DMS53 (cell line): ENCODE measurements at places on chromosomes 6 and 20.

- DNase-seq = no peak
These were observed 591.6 kb downstream of the PKHD1 start for GRCh38 chr6:51495610-51496396.

- no peak for DNase-seq
These were observed 362.0 kb upstream of the CITED2 start for GRCh38 chr6:139736325-139736906.

- DNase-seq = no peak
These were observed 144.7 kb downstream of the QRSL1 start for GRCh38 chr6:106773996-106774629.

GRCh38 chr6:46175446-46175845, 4.7 kb upstream of the ENPP5 start:
- no peak for DNase-seq

- no peak for DNase-seq
These were observed 231.2 kb upstream of the FKBP1C start for GRCh38 chr6:62980093-62980492.

DNA sequence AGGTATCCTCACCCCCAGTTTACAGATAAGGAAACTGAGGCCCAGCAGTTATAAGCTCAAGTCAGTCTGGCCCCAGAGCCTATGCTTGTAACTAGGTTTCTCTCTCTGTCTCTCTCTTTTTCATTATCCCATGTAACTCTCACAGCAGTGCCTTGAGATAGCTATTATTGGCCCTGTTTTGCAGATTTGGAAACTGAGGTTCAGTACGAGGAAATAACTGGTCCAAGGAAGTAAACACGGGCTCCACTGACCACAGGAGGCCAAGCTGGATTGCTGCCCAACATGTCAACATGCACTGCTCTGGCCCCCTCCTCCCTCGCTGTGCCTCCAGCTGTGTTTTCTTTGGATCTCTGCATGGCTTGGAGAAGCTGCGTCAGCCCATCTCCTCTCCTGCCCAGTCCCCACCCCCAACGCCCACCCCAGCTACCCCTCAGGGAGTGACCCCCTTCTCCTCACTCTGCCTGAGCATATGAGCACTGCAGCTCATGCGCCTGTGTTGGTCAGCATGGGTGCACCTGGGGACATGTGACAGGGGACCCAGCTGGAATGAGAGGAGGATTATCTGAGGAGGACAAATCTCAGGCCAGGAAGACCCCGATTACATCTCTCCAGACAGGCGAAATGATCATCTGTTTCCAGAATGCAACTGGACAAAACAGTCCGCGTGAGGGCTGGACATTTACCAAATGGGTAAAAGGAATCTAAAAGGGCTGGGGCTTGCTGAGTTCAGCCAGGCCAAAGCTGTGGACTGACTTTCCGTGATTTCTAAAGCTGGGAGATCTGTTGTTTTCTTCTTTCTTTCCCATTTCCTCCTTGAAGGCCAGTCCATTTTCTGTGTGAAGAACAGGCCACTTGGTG, 7.8 kb upstream of the PLTP start:
- DNase-seq = no peak

GRCh38 chr20:38997622-38998021, 35.5 kb downstream of the DHX35 start:
- no peak for DNase-seq

DNA sequence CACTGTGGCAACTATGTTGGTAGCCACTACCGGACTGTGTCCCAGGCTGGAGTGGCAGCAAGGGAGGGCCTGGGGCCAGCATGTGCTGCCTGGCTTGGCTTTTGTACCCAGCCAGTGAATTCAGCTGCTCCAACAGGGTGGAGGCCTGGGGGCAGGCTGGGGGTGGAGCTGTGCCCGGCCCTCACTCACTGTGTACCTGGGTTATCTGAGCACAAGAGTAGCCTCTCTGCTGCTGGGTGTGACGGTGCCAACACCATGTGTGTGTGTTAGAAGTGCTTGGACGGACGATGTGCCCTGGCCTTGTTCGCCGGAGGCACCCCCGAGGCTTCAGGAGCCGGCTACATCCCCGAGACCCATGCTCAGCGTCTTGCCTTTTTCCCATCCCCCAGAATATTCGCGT, 49.2 kb downstream of the EFCAB8 start:
- no peak for DNase-seq

DNA sequence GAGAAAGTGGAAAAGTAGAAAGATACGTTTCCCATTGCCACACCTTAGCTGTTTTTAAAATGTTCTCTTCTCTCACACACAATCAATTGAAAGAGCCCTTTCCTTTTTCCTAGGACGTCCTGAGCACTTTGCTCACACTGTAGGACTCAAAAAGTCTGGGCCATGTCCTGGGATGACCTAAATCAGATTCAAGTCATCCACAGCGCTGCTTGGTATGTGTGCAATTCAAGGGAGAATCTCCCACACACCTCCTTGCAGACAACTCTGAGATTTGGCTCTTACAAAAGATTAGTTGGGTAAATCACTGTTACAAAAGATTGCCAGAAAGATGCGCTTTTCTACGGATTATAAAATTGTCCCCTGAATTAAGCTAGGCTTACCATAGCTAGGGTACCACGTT, 130.1 kb downstream of the RNASET2 start:
- DNase-seq = no peak

DNA sequence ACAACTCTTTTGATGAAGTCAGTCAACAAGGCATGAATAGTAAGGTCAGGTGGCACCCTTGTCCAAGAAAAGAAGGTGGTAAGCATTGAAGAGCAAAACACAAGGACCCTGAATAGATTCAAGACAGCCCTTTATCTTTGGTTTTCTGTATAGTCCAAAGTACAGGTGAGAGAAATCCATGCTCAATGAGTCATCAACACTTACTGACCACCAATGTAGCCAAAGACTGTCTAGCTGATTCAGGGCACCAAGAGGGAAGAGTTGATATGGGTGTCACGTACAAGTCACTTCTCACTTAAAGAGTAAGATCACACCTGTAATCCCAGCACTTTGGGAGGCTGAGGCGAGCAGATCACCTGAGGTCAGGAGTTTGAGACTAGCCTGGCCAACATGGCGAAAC, 528.3 kb downstream of the CD83 start:
- DNase-seq = peak; percentile 41

GRCh38 chr6:137903274-137903932, 36.3 kb downstream of the TNFAIP3 start:
- DNase-seq = no peak

GRCh38 chr6:45843848-45844521, 171.7 kb downstream of the CLIC5 start:
- DNase-seq = no peak

DNA sequence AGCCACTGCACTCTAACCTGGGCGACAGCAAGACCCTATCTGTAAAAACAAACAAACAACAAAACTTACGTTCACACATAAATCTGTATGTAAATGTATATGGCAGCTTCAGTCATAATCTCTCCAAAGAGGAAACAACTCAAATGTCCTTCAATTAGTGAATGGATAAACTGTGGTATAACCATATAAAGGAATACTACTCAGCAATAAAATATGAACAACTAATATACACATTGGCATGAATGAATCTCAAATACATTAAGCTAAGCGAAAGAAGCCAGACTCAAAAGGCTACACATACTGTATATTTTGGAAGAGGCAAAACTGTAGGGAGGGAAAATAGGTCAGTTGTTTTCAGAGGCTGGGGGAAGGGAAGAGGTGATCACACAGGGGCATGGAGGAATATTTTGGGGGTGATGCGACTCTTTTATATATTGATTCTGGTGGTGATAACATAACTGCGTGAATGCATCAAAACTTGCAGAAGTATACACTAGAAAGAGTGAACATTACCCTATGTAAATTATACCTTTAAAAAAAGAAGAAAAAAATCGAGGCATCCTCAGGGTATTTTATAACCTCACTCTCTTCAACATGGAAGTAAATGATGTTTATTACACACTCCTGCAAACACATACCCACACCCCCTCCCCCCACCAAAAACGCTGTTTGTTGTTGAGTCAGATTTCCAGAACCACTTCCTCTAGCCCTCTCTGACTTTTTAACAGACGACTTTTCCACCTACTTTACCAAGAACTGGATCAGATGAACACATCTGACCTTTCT, 115.2 kb upstream of the RNF24 start:
- peak; percentile 21 for DNase-seq

- DNase-seq = no peak
These were observed 80.2 kb downstream of the GRM4 start for GRCh38 chr6:34065466-34066217.

GRCh38 chr20:19433371-19434350, 221.2 kb downstream of the SLC24A3 start:
- DNase-seq = no peak

DNA sequence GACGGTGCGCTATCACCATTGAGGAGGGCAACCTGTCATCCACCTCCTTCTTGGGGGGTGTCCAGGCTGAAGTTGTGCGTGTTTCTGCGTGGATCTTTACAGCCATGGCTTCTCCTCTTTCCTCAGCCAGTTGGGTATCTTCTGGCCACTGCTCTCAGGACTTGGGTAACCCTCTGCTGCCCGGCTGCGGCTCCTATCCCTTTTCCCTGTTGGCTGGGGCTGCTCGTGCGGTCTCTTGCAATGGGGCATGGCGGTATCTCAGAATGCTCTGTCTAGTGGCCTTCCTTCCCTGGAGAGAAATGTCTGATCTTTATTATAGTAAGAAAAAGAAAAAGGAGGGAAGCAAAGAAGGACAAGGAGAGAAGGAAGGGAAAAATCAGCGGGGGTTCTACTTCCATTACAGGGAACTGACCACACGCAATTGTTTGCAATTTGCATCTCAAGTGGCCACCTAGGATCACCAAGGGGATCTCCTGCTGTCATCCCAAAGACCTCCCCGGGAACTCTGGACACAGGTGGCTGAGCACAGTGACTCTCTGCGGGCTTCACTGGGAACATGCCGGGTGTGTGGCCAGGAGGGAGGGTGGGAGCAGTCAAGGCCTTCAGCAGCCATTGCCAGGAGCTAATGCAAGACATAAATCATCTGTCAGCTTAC, 60.8 kb downstream of the NPEPL1 start:
- no peak for DNase-seq

GRCh38 chr20:38387953-38388352, 41.7 kb downstream of the LBP start:
- DNase-seq = no peak

DNA sequence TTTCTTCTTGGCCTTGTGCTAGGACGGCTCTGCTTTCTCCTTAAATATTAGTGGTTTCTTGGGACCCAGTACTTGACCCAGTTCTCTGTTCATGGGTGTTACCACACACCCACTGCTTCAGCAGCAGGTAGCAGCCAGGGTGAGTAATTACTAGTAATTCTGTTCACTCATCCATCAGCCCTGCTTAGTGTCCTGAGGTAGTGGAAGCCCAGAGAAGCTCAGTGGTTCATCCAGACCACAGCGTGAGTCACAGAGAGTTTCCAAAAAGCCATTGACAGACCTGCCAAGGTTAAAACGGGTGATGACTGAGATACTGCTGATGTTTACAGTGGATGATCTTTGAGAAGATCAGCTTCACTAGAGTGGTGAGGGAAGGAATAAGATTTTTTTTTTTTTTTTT, 51.7 kb upstream of the HINT3 start:
- DNase-seq = no peak

- DNase-seq = peak; percentile 65
These were observed 3.4 kb upstream of the TBC1D7 start for GRCh38 chr6:13331516-13332348.

GRCh38 chr20:61874421-61875068, 191.1 kb downstream of the TAF4 start:
- DNase-seq = no peak

DNA sequence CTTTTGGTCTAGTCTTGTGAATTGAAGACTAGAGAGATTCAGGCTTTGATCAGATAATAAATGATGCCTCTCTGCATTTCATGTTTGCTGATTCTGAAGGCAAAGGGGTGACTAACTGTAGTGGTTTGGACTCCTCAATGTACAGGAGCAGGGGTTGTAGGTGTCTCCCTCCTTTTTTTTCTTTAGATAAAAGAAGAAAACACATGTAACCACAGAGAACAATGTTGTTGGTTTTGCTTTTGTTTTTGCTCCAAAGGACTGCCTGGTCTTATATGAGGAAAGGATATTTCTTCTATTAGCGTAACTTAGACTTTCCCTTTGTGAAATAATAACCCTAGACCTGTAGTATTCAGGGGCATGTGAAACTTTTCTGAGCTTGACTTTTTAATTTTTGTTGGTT, 53.2 kb downstream of the RFPL4B start:
- DNase-seq = no peak

DNA sequence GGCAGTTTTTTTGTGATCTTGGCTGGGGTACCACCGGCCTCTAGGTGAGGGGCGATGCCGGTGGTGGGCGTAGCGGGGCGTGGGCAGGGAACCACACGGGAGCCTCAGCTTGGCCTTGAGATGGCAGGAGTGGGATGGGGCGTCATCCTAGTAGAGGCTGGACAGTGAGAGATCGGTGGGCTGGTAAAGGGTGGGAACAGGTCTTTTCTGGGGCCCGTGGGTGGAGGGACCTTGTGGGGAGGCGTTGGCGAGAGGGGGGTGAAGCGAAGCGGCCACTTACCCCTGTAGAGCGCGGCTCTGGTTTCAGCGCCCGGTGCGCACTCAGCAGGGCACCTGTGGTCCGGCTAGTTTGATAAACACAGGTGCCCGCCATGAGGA, 12.0 kb downstream of the ITPR3 start:
- peak; percentile 50 for DNase-seq

DNA sequence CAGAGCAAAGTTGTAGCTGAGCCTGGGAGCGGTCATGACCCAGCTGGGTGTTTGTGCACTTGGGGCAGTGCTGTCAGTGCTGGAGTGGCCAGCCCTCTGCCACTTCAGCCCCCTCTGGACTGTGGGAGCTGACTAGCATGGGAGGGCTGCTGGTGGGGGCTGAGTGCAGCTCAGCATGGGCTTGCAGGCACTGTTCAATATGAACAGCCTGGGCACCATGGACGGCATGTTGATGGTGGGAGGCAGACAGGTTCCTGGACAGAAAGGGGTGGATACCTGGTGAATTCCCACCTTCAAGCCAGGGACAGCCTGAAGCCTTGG, 50.5 kb downstream of the GGTLC1 start:
- DNase-seq = no peak
